Activated T-helper 1 cell treated with Interleukin-2 at 50 U/mL for 16 hours (primary cell): ENCODE measurements at places on chromosomes 12 and 14.

DNA sequence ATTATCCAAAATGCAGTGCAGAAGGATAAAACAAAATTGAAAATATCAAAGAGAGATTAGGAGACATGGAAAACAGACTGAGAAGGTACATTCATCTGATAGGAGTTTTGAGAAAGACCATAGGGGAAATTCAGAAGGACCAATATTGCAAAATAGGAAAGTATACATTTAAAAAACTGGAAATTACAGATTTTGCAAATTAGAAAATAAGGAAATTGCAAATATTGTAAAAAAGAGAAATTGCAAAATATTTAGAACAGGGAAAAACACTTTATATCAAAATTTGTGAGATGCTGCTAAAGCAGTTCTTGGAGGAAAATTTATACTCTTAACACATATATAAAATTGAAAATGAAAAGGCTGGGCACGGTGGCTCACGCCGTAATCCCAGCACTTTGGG lies 192.5 kb downstream of the FBXL14 start:
- no peak for DNase-seq

- no peak for DNase-seq
Observed at GRCh38 chr12:93819050-93819491, 141.9 kb downstream of the CRADD start.

GRCh38 chr14:50542941-50543418 lies 10.6 kb upstream of the MAP4K5 start:
- no peak for DNase-seq

DNA sequence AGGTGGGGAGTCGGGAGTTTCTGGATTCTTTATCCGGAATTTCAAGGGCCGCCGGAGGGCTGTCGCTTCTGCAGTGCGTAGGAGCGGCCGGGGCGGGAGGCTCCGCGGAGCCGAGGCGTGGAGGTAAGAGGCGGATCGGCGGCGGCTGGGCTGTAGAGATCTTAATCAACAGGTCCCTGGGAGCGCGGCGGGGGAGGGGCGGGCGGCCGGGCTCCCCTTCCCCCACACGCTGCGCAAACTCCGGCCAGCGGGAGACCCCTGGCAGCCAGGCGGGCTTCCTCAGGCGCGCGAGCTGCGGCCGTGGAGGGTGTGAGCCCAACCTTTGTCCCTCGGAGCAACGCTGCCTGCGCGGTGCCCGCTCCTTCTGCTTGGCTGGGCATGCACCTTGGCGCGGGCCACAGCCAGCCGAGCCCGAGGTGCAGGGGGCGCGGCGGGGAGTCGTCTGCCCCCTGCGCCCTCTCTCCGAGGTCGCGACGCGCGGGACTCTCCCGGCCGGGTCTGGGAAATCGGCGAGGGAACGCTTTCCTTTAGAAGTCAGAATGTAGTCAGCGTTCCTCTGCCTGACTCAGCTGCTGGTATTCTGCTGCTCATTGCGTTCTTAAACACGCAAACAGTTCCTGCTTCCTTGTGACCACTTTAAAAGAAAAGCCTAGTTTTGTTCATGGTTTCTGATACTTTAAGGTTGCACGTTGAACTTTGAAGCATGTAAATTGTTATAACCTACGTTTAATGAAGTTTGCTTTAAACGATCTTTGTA lies at the start of gene PALS1:
Gene PALS1, plus strand, starts transcription at position 25 of the 757 bp plus-strand sequence. CDS start 37,736 bp downstream, outside the sequence.
- DNase-seq, result no peak

GRCh38 chr12:38269897-38270296 lies 46.7 kb upstream of the ALG10B start:
- DNase-seq, result no peak

GRCh38 chr12:104991565-104992128 lies 5.5 kb downstream of the NOPCHAP1 start:
- DNase-seq, result no peak

DNA sequence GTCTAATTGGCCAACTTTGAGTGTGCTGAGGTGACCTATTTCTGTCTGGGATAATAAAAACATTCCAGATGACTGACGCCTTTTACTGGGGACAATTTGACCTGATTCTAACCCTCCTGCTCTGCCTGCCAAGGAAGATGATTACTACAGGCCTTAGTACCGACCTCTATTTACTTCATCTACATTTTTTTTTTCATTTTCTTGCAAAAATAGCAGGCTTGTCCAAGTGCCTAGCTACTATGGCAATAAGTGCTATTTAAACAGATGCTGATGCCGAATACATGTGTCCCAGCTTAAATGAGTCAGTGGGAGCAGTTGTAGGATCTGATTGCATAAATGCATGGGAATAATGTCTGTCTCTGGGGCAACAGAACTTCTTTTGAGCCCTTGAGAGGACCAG lies 254.3 kb downstream of the RGS6 start:
- DNase-seq, result no peak

- no peak for DNase-seq
Observed at GRCh38 chr12:121537814-121538698, 42.8 kb downstream of the KDM2B start.
